PC-3 (cell line): ENCODE measurements at places on chromosomes 2 and 18. TPM values are rescaled to one million over a fixed set of nuclear protein-coding genes. Genes with fewer than 3 reads are reported as not detected.

DNA sequence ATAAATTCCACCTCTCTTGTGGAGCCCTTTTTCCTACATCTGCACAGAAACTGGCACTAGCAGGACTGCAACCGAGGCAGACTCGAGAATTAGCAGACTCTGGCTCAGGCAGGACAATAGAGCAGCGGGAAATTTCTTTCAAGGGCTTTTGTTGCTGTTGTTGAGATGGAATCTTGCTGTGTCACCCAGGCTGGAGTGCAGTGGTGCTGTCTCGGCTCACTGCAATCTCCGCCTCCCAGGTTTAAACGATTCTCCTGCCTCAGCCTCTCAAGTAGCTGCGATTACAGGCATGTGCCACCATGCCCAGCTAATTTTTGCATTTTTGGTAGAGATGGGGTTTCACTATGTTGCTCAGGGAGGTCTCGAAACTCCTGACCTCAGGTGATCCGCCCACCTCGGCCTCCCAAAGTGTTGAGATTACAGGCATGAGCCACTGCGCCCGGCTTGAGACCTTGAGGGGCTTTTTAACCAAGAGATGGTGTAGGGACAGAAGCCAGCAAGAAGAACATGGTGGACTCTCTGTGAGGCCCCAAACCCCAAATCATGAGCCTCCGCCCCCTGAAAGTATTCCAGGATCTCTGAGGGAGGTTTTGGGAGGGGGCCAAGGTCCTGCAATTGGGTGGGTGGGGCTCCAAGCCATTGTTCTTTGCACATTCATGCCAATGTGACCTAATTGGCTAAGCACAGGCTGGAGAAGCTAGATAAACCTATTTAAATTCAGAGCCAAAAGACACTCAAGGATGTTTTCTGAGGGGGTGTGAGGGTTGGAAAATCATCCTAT lies 68.4 kb upstream of the MSH2 start:
- H3K36me3 ChIP-seq: no peaks in the 10 kb centered on the region
- no peaks in the 10 kb centered on the region for H3K27me3 ChIP-seq
- H3K4me1 ChIP-seq: no peaks in the 10 kb centered on the region; the same call in 1 of the 2 replicates
- no peak overlapping the region for H3K4me3 ChIP-seq
- DNase-seq: no peak

GRCh38 chr18:31185186-31185950 lies 22.7 kb upstream of the DSC1 start:
- DNase-seq: peak; percentile 82
- no peak overlapping the region for H3K4me3 ChIP-seq
- peak overlapping the region; percentile 80 for H3K27ac ChIP-seq
- H3K36me3 ChIP-seq: no peaks in the 10 kb centered on the region
- H3K27me3 ChIP-seq: no peaks in the 10 kb centered on the region

DNA sequence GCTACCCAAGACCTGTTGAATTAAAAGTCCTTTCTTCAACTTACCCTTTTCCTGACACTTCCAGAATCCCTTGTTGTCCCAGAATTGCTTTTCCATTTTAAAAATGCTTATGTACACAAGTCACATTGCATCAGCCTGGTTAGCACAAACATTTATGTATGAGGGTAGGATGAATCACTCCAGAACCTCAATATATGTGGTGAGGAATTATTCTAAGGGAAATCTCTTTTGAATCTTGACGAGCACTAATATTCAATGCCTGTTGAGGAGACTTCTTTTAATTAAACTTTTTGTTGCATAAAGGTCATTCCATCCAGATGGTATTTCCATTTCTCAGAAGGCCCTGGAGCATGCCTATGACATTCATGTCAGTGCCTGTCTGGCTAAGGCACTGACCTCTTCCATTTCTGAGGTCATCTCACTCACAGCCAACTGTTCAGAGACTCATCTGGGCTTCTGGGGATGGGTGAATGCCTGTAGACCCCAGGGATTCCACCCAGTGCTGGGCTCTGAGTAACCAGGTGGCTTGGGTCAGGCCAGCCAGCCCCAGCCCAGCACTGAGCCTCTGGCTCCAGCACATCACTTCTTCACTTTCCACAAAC lies 28.2 kb downstream of the ACMSD start:
- H3K27ac ChIP-seq: peak overlapping the region; percentile 51
- peaks cover 17% of the 10 kb centered on the region for H3K4me1 ChIP-seq
- H3K36me3 ChIP-seq: no peaks in the 10 kb centered on the region

- H3K27ac ChIP-seq: no peak overlapping the region
- no peak overlapping the region for H3K4me3 ChIP-seq
- no peak for DNase-seq
- no peaks in the 10 kb centered on the region for H3K4me1 ChIP-seq
- no peaks in the 10 kb centered on the region for H3K27me3 ChIP-seq
These were observed 212.8 kb downstream of the MYCN start for GRCh38 chr2:16152928-16153753.

- 0 out of 2 replicates have a peak, but pooled peaks cover 8% of the 10 kb centered on the region for H3K27me3 ChIP-seq
- no peak overlapping the region for H3K4me3 ChIP-seq
- no peak for DNase-seq
- H3K27ac ChIP-seq: no peak overlapping the region
- no peaks in the 10 kb centered on the region for H3K36me3 ChIP-seq
These were observed 234.0 kb downstream of the LRRTM1 start for GRCh38 chr2:80070587-80070986.

DNA sequence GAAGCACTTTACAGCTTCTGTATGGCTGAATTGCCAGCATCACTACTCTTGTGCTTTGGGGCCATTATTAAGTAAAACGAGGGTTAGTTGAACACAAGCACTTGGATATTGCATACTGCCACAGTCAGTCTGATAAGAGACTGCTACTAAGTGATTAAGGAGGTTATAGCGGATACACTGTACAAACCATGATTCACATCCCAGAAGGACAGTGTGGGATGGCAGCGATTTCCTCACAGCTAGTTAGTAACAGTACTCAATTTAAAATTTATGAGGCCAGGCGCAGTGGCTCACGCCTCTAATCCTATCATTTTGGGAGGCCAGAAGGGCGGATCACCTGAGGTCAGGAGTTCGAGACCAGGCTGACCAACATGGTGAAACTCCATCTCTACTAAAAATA lies 2.6 kb upstream of the BMPR2 start:
- no peak overlapping the region for H3K27ac ChIP-seq
- no peak for DNase-seq
- H3K36me3 ChIP-seq: no peaks in the 10 kb centered on the region
- no peaks in the 10 kb centered on the region for H3K27me3 ChIP-seq

DNA sequence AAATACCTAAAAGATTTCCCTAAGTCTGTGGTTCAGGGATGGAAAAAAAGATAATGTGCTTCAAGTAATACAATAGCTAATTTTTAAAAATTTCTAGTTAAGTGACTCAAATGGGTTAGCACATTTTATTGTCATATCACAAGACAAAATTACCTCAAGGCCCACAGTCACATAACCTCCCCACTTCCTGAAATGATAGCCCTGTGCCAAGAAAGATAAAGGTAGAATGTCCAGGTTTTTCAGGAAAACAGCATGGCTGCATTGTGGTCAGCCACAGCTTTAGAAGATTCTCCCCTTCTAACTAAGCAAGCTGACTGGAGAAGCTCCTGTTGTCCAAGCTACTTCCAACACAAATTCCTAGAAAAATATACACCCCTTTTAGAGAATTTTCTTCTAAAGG lies 127.1 kb upstream of the SLC35G4 start:
- no peak overlapping the region for H3K4me3 ChIP-seq
- DNase-seq: no peak
- H3K4me1 ChIP-seq: no peaks in the 10 kb centered on the region
- H3K36me3 ChIP-seq: no peaks in the 10 kb centered on the region

GRCh38 chr2:36677996-36678605 lies 18.4 kb upstream of the VIT start:
- no peak overlapping the region for H3K27ac ChIP-seq
- peak; percentile 57 for DNase-seq
- H3K27me3 ChIP-seq: no peaks in the 10 kb centered on the region
- H3K4me3 ChIP-seq: no peak overlapping the region

DNA sequence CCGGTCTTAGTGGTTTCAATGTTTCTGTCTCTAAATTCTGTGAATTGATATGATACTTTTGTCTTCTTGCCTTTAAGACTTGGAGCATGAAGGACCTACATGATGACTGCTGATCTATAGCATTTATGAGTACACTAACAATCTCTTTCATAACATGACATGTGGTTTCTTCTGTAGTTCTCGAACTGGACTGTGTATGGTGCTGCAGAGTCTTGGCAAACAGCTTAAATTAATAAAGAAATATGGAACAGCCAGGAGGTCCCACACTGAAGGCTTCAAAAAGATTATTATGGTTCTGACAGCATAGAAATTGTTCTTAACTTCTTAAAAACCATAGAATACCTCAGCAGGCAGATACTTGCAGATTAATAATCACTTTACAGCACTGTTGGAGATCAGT lies 145.0 kb downstream of the DCC start:
- H3K36me3 ChIP-seq: no peaks in the 10 kb centered on the region
- peak; percentile 3 for DNase-seq
- no peaks in the 10 kb centered on the region for H3K4me1 ChIP-seq
- no peak overlapping the region for H3K27ac ChIP-seq

GRCh38 chr2:20427931-20428526 lies 18.8 kb upstream of the RHOB start:
- DNase-seq: no peak
- no peak overlapping the region for H3K27ac ChIP-seq
- H3K4me3 ChIP-seq: no peak overlapping the region
- no peaks in the 10 kb centered on the region for H3K36me3 ChIP-seq
- H3K4me1 ChIP-seq: peaks cover 25% of the 10 kb centered on the region
- H3K27me3 ChIP-seq: no peaks in the 10 kb centered on the region

DNA sequence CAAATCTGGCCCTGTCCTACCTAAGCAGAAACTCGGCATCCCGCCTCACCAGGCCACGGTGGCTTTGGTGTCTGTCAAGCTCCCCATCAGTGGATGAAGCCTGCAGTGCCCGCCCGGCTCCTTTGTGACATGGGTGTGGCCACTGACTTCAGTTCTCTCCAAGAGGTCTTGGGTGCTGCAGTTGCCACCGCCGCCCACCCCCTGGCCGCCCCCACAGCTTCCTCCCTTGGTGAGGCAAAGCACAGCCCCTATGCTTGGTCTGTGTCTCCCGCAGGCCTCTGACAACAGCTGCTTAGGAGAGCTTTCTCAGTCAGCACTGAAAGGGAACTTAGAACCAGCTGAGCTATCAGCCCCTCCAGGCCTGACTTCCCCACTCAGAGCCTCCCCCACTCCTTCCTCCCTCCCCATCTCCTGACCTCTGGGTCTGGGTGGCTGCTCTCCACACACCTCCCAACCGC lies 22.9 kb upstream of the GPR55 start:
- H3K27me3 ChIP-seq: no peaks in the 10 kb centered on the region
- H3K4me3 ChIP-seq: no peak overlapping the region
- H3K36me3 ChIP-seq: no peaks in the 10 kb centered on the region
- no peak overlapping the region for H3K27ac ChIP-seq

- no peaks in the 10 kb centered on the region for H3K27me3 ChIP-seq
- H3K36me3 ChIP-seq: no peaks in the 10 kb centered on the region
- no peak for DNase-seq
- no peak overlapping the region for H3K4me3 ChIP-seq
- no peaks in the 10 kb centered on the region for H3K4me1 ChIP-seq
These were observed 986.5 kb downstream of the TDRD15 start for GRCh38 chr2:22110244-22110651.

DNA sequence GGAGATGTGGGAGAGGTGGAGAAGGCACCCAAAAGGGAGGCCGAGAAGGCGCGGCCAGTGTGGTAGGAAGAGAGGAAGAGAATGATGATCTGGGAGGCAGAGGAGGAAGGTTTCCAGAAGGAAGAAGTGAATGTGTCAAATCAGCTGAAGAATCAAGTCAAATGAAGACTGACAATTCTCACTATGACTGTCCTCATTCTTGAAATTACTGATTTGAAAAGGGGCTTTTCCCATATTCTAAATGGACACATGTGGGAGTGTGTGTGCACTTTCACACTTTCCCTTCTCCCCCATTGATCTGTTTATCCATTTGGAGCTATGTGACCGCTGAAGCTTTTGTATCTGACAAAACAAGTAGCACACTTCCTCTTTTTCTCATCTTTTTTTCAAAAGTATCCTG lies 6.1 kb downstream of the AFF3 start:
- no peak overlapping the region for H3K27ac ChIP-seq
- H3K4me3 ChIP-seq: no peak overlapping the region
- no peaks in the 10 kb centered on the region for H3K27me3 ChIP-seq
- no peak for DNase-seq
- no peaks in the 10 kb centered on the region for H3K36me3 ChIP-seq

GRCh38 chr2:59440491-59440890 lies 1113.0 kb downstream of the BCL11A start:
- H3K27me3 ChIP-seq: no peaks in the 10 kb centered on the region
- no peak overlapping the region for H3K4me3 ChIP-seq
- no peaks in the 10 kb centered on the region for H3K4me1 ChIP-seq
- no peaks in the 10 kb centered on the region for H3K36me3 ChIP-seq
- no peak overlapping the region for H3K27ac ChIP-seq

DNA sequence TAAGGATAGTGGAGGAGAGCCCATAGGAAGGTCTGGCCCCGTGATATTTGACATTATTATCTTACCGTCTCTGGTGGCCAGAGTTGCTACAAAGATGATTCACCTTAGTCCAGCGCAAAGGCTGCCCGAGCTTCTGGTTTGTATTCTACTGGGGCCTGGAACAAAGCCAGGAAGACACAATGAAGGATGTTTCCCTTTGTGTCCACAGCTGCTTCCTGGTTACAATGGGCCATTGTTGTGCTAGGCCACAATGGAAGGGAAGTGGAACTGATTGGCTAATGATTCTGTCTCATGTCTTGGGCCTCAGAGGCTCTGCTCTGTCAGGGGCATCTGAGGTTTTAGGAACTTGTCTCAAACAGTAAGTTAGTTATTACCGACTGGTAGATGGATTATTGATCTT lies 132.2 kb downstream of the TDRD15 start:
- H3K4me3 ChIP-seq: no peak overlapping the region
- no peaks in the 10 kb centered on the region for H3K4me1 ChIP-seq
- no peaks in the 10 kb centered on the region for H3K27me3 ChIP-seq
- DNase-seq: no peak

- H3K4me1 ChIP-seq: no peaks in the 10 kb centered on the region
- no peak overlapping the region for H3K4me3 ChIP-seq
- DNase-seq: no peak
- no peaks in the 10 kb centered on the region for H3K36me3 ChIP-seq
- H3K27ac ChIP-seq: no peak overlapping the region
These were observed 118.5 kb upstream of the UNC80 start for GRCh38 chr2:209653134-209653533.

GRCh38 chr2:20443276-20443920 lies 3.5 kb upstream of the RHOB start:
- peak; percentile 71 for DNase-seq
- H3K27me3 ChIP-seq: no peaks in the 10 kb centered on the region
- no peak overlapping the region for H3K27ac ChIP-seq

- no peaks in the 10 kb centered on the region for H3K36me3 ChIP-seq
- no peak overlapping the region for H3K4me3 ChIP-seq
- peaks cover 16% of the 10 kb centered on the region for H3K4me1 ChIP-seq
- DNase-seq: no peak
- no peak overlapping the region for H3K27ac ChIP-seq
These were observed 114.1 kb upstream of the TRIB2 start for GRCh38 chr2:12602661-12603060.

The ARHGEF33 gene
- total RNA-seq: 0.04 and 0.06 TPM in 2 replicates

The ST6GAL2 gene
- 11.4 and 12.6 TPM in 2 replicates for total RNA-seq

The DPY30 gene
- total RNA-seq: 104 and 127 TPM in 2 replicates

The TMEM37 gene
- total RNA-seq: 0.26 and 0.40 TPM in 2 replicates

The CYP27A1 gene
- total RNA-seq: 5.8 and 6.0 TPM in 2 replicates

The NT5DC4 gene
- total RNA-seq: 0.04 TPM in 1 of 2 replicates, not detected in the other

The SLC14A1 gene
- 2.3 and 6.9 TPM in 2 replicates for total RNA-seq

The CFAP65 gene
- 0.17 and 0.18 TPM in 2 replicates for total RNA-seq

The LRATD1 gene
- 35.4 and 41.3 TPM in 2 replicates for total RNA-seq

The AMER3 gene
- total RNA-seq: not detected in 2 replicates

The MYO7B gene
- total RNA-seq: 28.0 and 37.8 TPM in 2 replicates
